ENCODE measurements at places on chromosomes 2 and 18.

DNA sequence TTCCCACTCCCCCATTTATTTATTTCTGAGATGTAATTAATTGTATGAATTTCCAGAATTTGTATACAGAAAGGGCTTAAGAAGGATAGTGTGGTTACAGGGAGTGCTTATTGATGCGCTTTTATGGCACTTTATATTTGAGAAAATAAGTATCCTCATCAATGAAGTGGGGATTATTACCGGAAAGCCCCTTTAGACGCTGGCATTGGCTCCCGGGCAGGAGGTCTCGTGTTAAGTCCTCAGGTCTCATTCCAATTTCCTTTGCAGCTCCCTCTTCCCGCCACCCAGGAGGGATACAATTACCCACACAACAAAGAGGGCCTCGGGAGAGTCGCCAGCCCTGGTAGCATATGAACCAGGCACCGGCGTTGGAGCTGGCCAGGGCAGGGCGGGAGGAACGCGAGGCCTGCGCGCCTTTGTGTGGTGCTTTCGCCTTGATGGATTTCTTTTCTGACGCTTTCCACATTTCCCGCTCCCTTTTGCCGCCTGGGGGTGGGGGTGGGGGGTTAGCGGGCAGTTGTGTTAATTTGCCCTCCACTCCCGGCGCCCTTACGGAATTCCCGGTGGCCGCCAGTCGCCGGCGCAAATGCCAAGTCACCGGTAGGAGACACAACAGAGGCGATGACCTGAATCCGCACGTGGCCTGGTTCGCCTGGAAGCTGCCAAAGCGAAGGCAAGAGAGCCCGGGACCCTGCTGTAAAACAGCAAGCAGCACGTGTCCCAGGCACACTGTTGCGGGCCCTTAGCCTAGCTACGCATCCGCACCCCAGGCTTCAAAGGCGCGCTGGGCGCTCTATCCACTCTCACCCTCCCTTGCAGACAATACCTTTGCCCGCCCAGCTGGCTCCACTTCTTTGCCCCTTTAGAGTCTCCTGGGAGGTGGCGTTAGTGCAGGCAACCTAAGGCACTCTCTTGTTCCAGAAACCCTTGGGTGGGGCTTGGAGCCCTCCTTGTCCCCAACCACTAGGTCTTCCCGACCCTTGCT is 3.3 kb downstream of the GAD1 start:
- DNase-seq, result no peak

GRCh38 chr2:174334278-174334715 is 457 bp upstream of the SP9 start:
- no peak for DNase-seq

DNA sequence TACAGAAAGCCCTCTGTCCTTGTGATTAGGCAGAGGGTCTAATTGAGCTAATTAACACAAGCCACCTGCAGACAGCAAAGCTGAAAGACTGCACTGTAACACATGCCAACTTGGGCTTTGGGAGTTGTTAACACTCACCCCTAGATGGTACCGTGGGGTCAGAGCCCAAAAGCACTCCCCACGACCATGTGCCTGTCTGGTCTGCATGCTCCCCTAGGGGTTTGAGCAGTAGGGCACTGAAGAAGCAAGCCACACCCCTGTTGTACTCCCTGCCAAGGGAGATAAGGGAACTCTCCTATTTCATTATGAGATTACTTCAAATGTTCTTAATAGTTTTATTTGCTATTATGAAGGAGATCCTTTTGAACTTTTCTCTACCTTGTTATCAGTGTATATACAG is 560.1 kb upstream of the FSHR start:
- no peak for DNase-seq

DNA sequence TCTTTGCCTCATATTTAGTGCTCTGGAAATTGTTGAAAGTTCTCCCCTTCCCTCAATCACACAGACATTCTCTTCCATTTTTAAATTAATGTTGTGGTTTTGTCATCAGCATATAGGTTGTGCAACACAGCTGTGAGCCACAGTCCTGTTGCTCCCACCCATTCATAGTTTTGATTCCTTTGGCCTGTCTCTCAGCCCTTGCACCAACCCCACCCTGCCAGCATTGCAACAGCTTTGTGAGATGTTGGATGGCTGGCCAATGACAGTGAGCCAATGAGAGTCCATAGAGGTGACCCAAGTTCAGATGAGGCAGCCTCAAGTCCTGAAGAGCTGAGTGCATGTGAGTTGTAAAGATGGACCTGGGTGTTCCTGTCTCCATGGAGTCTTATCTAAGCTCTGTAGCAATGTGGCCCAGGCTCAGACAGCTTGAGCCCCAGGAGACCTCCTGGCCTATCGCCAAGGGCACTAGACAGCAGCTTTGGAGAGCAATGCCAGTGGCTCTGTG is 775.5 kb downstream of the RNF144A start:
- peak; percentile 45 for DNase-seq

DNA sequence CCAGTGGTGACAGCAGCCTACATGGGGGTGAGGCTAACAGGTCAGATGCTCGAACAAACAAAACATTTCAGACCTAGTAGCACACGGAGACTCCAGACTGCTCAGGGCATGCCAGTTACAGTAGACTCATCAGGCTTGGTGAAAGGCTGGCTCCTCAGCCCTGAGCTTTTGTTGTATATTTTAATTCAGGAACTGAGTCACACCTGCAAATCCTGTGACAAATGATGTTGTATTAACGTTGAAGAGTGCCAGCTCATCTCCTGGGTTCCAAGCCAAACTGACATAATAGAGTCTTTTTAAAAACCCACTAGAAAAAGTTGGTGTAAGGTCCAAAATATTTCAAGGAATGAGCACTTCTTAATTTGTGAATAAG is 65.3 kb downstream of the C1D start:
- no peak for DNase-seq

GRCh38 chr2:238513346-238513745 is 86.6 kb downstream of the ASB1 start:
- peak; percentile 45 for DNase-seq

DNA sequence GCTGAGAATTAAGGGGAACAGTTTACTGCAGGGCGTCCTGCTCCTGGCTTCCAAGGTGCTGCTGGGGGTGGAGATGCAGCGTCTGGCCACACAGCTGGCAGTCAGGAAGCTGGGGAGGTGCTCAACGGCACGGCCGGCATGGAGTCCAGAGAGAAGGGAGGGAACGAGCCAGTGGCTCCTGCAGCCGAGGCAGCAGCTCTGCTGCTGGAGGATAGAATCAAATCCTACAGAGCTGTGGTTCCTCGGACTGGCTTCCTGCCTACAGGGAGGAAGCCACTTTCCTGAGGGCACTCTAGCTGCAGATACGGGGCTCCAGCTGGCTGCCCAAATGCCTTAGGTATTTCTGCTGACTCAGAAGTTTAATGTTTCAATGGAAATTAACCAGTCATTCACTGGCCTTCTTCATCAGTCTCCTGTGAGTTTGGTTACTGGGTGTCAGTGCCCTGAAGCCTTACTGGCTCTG is 266.3 kb downstream of the TWIST2 start:
- DNase-seq, result no peak

DNA sequence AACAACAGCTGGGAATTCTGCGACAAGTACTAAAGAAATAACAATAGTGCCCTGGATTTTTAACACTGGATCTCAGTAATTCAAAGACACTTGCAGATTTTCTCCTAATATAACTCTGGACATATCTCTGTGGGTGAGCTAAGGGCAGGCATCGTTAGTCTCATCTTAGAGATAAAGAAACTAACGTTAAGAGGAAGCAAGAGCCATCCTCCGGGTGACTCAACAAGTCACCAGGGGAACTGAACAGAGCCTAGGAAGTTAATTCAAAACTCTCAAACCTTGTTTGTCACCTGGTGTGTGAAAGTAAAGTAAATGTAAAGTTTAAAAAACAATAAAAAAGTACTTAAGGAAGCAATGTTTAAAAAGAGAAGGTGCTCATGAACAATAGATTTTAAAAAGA is 41.6 kb upstream of the NRP2 start:
- no peak for DNase-seq

- no peak for DNase-seq
Observed at GRCh38 chr18:32777049-32777448, 4.2 kb upstream of the KLHL14 start.

GRCh38 chr2:233929352-233930022 is 12.3 kb downstream of the TRPM8 start:
- DNase-seq, result no peak

GRCh38 chr2:130798472-130799218 is 38.1 kb upstream of the ARHGEF4 start:
- DNase-seq, result no peak

GRCh38 chr2:137659616-137660015 is 304.7 kb upstream of the HNMT start:
- DNase-seq, result no peak

- no peak for DNase-seq
Observed at GRCh38 chr18:46009125-46009840, 42.2 kb upstream of the EPG5 start.

DNA sequence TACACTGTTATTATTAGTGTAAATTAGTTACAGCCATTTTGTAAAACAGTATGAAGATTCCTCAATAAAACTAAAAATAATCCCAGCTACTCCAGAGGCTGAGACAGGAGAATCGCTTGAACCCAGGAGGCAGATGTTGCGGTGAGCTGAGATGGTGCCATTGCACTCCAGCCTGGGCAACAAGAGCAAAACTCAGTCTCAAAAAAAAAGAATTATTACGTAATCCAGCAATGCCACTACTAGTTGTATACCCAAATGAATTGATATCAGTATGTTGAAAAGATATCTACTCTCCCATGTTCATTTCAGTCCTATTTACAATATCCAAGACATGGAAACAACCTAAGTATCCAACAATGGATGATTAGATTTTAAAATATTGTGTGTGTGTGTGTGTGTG is 313.6 kb downstream of the EPHA4 start:
- no peak for DNase-seq

Data from activated CD4-positive, alpha-beta T cell treated with anti-CD3 and anti-CD28 coated beads, Interleukin-10, Interleukin-2, amounts not matched to agents 100 ng/mL and 50 ng/mL, durations not matched to agents 16 hours and 8 hours (primary cell).